AG04450 (cell line): ENCODE measurements at places on chromosomes 1 and 21. TPM values are rescaled to one million over a fixed set of nuclear protein-coding genes. Genes with fewer than 3 reads are reported as not detected.

Gene C1orf185
- not detected in 2 replicates for polyA plus RNA-seq

Gene LIN28A
- polyA plus RNA-seq, result not detected in 2 replicates

Gene IGSF3
- polyA plus RNA-seq, result 0.05 and 0.06 TPM in 2 replicates

Gene ITGB2
- polyA plus RNA-seq, result 0.04 TPM in 1 of 2 replicates, not detected in the other

Gene LCE3E
- polyA plus RNA-seq, result not detected in 2 replicates

Gene THEMIS2
- polyA plus RNA-seq, result 13.0 and 14.1 TPM in 2 replicates

Gene HEYL
- 0.14 TPM in 2 replicates for polyA plus RNA-seq

Gene ERVH48-1
- polyA plus RNA-seq, result not detected in 2 replicates

Gene PTPRC
- 0.05 TPM in 1 of 2 replicates, not detected in the other for polyA plus RNA-seq

Gene CYP4A22
- not detected in 2 replicates for polyA plus RNA-seq
